ENCODE measurements at places on chromosomes 7 and 10. TPM values are rescaled to one million over a fixed set of nuclear protein-coding genes. Genes with fewer than 3 reads are reported as not detected.
A peak's percentile ranks its signal among the peaks of the same experiment; 100 is the strongest.

DNA sequence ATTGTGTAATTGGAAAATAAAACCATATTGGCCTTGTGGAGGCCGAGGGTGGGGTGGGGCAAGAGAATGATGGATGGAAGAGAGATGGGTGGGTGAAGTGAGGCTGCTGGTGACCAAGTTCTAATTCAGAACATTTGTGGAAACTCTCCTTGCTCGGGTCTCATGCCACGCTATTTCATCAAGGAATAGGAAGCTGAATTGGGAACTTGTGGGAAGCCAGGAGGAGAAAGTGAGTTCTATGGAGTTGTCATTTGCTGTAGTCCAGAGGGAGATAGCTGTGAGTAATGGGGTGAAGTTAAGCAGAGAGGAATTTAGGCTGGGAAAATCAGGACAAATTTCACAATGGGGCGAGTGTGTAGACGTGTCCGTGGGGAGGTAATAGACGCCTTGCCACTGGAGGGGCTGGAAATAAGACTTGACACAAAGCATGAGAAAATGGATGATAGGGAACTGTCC, 339.2 kb downstream of the LRMDA start:
- DNase-seq: no peak

ZNF503 gene
- total RNA-seq: 15.9 TPM

DNA sequence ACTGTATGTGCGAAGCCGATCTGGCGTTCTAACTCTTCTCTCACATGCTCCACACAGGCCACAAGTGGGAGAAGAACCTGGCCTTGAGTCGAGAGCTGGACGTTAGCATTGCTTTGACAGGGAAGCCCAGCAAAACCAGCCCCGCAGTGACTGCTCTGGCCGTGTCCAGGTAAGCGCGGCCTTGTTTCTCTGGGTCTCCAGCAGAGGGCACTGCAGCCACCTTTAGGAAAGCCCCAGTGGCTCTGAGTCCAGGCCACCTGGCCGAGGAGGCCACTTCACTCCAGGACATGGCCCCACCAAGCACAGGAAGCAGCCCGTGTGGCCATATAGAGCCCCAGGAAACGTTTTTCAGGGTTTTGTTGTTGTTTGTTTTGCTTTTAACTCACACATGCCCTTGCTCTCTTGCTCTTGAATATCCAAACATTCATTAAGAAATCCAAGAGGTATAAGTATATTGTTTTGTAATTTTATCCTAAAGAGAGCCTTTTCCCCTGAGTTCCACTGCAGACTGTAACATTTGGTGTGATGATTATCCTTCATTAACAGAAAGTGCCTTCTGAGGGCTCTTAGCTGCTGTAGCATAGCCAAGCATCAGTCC, 41.8 kb upstream of the LRRC18 start:
- peak; percentile 47 for DNase-seq

DNA sequence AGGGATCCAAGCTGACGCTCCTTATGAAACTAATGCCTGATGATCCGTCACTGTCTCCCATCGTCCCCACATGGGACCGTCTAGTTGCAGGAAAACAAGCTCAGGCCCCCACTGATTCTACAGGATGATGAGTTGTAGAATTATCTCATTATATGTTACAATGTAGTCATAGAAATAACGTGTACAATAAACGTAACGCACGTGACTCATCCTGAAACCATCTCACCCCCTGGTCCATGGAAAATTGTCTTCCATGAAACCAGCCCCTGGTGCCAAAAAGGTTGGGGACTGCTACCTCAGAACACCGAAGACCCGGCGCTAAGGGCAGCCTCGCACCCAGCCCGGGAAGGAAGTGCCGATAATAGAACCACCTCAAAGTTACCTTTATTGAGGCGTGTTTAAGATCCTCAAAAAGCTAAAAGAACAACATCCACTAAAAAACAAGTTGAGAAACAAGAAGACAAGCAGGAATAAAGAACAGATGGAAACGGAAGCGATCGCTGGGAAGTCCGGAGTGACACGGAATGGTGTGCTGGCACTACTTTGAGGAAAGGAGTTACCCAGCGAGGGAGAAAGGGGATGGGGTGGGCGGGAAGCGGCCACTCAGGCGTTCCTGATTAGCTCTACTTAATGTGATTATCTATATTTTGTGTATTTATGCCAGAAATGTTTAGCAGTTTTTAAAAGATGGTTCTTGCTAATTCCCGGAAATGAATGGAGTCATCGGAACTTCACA, 50.1 kb upstream of the PRKAR1B start:
- DNase-seq: no peak

DNA sequence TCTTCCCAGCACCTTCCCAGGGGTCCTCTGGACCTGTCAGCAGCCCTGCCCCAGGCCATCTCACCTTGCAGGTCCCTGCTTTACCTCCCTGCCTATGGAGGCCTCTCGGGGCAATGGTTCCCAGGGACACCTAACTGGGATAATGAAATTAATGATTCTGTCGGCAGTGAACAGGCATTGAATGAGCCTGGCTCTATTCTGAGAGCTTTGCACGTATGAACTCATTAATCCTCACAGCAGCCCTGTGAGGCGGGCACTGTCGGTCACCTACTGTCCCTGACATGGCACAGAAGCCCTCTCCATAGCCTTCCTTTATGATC, 22.9 kb downstream of the ADCYAP1R1 start:
- DNase-seq: no peak

SFRP4 gene
- total RNA-seq: 0.43 TPM
